Stimulated activated CD4-positive, alpha-beta T cell treated with anti-CD3 and anti-CD28 coated beads, Interleukin-15, amount 100 ng/mL, for 24 hours (primary cell): ENCODE measurements at places on chromosomes 1 and 21.

- DNase-seq = no peak
These were observed 38.7 kb upstream of the KCNH1 start for GRCh38 chr1:211172657-211173056.

DNA sequence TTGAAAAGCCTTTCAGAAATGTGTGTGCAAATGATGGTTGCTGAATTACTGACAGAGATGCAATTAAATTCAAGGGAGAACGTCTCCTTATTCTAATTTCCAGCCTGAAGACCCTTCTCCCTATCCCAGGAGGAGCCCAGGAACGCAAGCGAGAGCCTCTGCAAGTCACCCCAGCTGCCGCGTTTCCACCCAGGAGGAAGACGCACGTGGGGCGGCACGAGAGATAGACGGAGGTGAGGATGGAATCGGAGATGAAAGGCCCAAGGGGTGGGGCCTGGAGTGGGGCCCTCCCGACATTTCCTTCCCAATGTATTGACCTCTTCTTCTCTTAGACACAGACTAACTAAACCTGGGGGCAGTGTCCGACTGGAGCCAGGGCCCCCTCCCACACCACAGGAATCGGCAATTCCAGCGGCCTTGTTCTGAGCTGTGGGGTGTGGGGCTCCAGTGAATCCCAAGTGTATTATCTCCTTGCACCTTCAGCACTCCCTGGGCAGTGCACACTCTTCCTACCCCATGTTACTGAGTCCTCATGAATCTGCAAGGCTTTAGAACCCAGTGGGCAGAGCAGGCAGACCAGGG, 322.5 kb downstream of the AJAP1 start:
- DNase-seq = no peak

GRCh38 chr1:93450321-93450720, 2.4 kb downstream of the FNBP1L start:
- no peak for DNase-seq

DNA sequence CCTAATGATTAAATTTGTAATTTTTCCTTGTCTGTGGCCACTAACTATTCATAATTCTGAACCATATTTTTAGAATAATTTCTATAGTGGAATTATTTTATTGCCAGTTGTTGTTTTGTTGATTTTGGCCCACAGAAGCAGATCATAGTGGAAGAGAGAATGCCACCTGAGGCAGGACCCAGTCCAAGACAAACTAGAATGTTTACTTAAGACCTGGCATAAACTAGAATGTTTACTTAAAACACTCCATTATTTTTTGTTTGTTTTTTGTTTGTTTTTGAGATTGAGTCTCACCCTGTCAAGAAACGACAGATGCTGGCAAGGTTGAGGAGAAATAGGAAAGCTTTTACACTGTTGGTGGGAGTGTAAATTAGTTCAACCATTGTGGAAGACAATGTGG, 310.2 kb downstream of the MRPL39 start:
- no peak for DNase-seq

- no peak for DNase-seq
These were observed 80.8 kb downstream of the MATN1 start for GRCh38 chr1:30642391-30643120.

DNA sequence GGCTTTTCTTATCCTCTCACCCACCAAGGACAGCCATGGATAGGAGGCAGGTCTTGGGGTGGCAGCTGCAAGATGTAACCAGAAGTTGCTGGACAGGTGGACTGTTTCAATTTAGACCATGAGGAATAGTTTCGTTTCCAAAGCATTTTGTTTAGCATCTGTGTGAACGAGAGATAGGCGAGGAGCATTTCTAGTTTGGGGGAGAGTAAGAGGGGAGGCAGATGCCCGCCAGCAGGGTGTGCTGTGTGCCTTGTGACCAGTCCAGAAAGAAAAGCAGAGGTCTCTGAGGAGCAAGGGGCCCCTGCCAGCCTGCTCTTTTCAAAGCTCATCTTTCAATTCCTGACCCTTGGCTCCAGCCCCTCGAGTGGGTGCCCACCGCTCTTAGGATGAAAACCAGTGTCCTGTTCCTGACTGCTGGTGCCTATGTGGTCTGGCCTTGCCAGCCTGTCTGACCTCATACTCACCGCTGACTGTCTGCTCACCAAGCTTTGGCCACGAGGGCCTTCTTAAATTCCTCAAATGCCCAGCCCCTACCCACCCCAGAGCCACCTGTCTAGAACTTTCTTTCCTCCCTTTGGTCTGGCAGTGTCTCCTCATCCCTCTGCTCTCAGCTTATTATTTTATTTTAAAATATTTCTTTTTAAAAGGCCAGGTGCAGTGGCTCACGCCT, 8.5 kb downstream of the SERINC2 start:
- DNase-seq = no peak

- DNase-seq = peak; percentile 32
These were observed 2.4 kb upstream of the IFNLR1 start for GRCh38 chr1:24189528-24189927.

DNA sequence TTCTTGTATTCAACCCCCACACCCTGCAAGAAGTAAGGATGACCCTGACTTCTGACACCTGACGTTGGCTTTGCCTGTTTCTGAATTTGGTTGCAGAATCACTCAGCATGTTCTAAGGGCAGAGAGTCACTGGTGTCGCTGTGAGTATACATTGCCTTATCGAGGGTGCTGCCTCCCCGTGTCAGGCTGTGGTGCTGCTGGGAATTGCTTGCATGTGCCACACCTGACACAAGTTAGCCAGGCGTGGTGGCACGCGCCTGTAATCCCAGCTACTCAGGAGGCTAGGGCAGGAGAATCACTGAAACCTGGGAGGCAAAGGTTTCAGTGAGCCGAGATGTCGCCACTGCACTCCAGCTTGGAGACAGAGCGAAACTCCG, 45.9 kb downstream of the WDR4 start:
- peak; percentile 71 for DNase-seq

- no peak for DNase-seq
These were observed 248.6 kb downstream of the MATN1 start for GRCh38 chr1:30474818-30475200.

DNA sequence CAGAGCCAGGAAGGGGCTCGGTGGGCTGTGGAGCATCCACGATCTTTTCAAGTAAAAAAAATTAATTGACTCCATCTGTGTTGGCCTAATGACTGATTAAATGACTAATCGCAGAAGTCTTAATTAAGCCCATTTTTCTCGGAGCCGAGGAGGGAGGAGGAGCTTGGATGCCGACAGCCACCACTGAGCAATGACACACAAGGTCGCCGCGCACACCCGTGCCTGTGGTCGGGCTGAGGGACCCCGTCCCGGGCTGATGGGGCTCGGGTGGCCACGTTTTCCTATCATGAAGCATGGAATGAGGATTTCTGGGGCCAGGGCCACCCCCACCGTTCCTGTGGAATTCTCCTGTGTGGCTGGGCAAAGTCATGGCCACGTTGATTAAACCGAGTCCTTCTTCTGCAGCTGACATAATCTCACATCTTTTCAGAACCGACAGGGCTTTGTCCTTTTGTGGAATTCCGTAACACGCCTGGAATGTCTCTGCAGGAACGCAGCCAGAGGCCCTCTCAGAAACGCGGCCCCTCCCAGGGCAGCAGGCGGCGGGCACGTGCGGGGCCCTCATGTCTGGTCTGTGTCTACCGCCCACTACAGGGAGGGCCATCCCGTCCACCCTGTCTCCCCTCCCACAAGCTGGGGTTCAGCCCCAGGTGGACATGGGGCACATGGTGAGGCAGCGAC, 60.7 kb downstream of the MORN1 start:
- no peak for DNase-seq

DNA sequence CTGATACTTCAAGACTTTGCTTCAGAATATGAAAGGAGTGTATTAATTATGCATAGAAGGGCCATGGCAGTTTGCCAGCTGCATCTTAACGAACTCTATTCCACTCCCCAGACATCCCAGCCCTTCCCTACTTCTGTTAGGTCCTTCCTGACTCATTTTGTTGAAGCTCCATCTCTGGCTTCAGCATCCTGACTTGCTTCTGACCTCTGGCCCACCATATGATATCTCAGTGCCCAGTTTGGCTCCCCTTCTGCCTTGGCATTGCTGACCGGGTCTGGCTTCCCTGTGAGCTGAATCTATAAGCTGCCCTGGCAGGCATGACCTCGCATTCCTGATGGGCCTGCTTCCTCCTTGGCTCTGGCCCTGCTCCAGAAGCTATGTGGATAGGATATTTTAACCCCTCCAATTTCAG, 27.6 kb upstream of the ARHGAP29 start:
- DNase-seq = no peak

- DNase-seq = no peak
These were observed 10.2 kb upstream of the ASPM start for GRCh38 chr1:197156692-197157091.

GRCh38 chr1:220841293-220841692, 38.0 kb upstream of the HLX start:
- no peak for DNase-seq

DNA sequence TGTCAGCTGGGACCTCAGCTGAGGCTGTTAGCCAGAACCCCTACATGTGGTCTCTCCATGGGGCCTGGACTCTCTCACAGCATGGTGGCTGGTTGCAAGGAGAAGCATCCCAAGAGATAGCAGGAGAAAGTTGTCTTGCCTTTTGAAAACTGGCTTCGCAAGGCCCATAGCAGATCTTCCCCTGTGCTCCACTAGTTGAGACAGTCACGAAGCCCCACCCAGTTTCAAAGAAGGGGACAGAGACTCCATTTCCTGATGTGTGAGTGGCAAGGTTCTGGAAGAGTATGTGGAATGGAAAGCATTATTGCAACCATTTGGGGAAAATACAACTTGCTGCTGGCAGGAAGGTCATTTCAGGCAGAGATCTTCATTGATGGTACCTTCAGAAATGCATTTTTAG, 7.5 kb upstream of the CSRP1 start:
- DNase-seq = no peak

DNA sequence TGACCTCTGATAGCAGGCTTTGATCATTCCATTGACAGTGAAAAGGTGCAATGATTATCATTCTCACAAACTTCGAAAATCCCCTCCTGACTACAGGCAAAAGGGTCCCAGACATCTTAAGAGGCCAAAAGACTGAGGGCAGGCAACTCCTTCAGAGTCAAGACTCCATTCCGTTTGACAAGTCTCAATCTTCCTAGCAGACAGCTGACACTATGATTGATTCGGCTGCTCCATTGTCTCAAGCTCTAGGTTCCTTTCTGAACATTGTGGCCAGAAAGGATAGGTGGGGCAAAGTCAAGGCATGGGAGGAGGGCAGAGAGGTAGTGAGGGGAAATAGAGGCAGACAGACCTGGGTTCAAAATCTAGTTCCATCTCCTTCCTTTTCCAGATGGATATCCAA, 53.7 kb upstream of the MAN1A2 start:
- no peak for DNase-seq

DNA sequence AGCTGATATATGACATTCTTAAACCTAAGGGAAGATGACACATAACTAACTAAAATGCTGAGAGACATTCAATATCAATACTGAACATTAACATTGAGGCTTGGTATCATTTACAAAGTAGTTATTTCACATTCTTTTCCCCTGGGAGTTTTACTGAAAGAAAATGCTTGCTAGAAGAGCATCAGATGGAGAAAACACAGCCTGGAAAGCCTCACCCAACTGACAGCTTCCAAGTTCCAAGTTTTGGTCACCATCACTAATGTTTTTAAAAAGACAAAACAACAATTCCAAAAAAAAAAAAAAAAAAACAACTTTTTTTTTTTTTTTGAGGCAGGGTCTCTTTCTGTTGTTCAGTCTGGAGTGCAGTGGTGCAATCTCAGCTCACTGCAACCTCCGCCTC, 80.6 kb downstream of the DSCAM start:
- no peak for DNase-seq

DNA sequence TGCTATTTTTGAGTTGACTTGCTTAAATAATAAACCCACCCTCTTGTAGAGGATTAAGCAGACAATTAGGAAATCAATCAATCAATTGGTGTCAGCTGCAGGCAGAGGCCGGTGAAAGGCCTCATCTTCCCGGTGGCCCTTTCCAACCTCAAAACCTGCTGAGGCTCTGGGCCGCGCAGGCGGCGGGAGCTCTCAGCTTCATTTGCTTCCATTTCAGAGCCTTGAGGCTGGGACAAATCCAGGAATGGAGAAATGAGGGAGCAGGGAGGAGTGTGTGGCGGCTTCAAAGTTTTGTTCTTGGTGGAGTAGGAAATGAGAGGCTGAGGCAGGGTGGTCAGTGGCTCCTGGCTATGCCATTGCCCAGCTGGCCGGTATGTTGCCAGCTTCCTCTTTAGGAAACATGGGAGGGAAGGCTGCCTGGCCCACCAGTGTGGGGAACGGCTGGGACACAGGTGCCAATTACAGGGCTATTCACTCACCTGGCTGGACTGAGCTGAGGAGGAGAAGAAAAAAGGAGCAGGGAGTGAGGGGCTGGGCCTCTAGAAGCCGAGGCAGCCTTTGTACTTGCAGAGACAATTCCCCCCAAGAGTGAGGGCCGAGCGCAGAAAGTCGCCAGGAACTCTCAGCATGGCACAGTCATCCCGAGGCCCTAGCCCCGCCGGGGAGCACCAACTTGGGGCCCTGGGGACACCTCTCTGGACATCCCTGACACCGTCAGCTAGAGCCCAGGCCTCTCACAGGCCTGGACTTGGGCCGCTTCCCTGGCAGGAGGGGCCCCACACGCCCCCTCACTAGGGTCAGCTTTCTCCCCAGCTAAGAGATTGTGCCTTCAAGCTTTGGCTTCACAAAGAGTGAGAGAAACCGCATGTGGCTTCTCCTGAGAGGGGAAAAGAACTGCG, 4.4 kb downstream of the POU3F1 start:
- DNase-seq = no peak

DNA sequence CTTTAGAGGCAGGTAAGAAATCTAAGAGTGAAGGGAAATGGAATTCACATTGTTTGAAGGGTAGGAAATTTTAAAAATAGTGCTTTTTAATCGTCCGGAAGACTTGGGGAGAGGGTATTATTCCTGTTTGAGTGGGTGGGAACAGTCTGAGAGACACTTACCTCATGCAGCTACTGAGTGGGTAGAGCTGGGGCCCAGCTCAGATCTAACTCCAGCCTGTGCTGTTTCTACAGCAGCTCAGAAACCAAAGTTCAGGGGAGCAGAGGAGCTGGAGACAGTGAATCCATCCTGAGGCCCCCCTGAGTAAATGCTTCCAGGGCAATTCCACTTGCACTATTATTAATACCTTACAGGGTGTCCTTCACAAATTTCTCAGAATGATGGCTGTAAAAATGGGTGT, 63.8 kb downstream of the FGGY start:
- DNase-seq = no peak

GRCh38 chr1:9280015-9280860, 12.5 kb upstream of the SPSB1 start:
- DNase-seq = peak; percentile 82

DNA sequence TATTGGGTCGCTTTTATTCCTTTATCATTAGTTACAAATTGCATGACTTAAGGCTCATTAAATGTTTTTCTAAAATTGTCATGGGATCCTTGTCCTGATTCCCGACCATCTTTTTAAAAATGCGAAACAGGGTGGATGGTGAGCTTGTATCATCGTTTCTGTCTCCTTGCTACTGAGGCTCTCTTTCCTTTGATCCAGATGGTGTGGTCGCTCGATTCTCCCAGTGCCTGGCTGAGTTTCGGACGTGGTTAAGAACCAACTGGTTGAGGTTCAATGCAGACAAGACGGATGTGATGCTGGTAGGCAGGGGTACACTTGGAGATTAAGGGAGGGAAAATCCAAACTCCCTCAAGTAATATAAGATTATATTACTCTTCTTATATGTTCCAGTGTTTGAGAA, 1.2 kb downstream of the MIER1 start:
- DNase-seq = no peak
